ENCODE measurements at places on chromosomes 12 and 14. TPM values are rescaled to one million over a fixed set of nuclear protein-coding genes. Genes with fewer than 3 reads are reported as not detected.

DNA sequence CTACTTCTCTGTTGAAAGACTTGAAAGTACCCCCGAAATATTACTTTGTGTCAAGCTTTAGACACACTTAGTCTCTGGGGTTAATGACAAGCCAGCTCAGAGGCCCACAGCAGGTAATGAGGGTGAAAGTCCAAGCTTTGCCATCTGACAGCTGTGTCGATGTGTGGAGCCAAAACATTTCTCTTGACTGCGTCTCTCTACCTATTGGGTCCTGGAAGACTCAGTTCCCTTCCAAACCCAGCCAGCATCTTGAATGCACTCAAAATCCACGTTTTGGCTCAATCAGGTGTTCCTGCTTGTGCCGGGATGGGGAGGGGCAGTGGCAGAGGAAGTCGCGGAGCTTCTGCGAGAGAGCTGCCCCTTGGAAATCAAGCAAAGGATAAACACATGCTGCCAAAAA, 3.2 kb downstream of the PLXNC1 start:
- H3K4me1 ChIP-seq = peaks cover 19% of the 10 kb centered on the region
- peaks cover 8% of the 10 kb centered on the region for H3K27me3 ChIP-seq
- H3K4me3 ChIP-seq = no peak overlapping the region
- no peaks in the 10 kb centered on the region for H3K36me3 ChIP-seq

DNA sequence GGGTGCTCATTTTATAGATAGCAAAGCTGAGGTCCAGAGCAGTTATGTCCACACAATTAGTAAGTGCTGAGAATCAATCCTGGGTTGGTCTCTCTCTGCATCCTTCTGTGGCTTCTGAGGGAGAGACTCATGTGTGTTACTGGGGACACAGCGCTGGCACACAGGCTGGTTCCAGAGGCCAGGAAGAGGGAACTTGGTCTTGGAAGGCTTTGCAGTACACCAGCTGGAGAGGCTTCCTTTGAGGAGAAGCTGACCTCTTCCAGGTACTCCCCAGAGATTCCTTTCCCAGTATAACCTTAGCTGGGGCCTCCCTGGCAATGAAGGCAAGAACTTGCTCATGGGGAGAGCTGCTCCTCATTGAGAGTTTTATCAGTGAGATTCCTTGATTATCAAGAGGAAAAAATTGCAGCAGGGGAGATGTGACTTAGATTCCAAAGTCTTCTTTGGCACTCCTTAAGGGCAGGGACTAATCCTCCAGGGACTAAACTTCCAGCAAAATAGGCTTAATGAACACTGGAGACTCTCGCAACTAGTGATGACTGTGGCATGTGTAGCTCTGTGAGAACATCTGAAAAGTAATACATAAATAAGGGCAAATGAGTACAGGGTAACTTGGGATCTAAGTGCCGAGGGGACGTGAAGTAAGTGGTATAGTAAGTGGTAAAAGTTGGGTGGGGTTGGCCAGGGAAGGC, 13.9 kb upstream of the KRT80 start:
- H3K36me3 ChIP-seq = no peaks in the 10 kb centered on the region
- H3K4me1 ChIP-seq = peaks cover 5% of the 10 kb centered on the region
- no peak for DNase-seq
- no peak overlapping the region for H3K4me3 ChIP-seq
- peaks cover 24% of the 10 kb centered on the region for H3K27me3 ChIP-seq
- H3K27ac ChIP-seq = no peak overlapping the region

DNA sequence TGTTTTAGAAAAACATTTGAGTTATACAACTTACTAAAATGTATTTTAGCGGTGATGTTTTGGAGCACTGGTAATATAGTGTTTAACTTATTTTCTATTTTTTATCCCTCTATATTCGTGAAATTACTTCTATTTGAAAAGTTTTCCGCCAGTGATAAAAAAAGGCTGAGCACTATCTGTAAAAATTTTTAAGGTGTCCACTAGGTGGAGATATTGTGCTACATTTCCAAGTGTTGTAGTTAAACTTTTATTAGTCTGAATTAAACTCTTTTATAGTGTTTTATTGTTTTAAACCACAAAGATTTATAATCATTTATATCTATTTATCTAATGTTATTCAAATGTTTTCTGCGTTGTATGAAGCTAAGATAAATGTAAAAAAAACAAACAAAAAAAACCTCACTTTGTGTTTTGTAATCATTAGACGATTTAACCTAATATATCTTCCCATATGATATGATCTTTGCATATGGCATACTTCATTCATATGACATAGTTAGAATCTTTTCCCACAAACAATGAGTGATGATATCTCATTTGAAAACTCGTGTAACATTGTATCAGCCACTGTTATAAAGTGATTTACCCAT, 11.8 kb downstream of the ALG10B start:
- no peak overlapping the region for H3K27ac ChIP-seq
- H3K36me3 ChIP-seq = no peaks in the 10 kb centered on the region
- DNase-seq = no peak
- no peaks in the 10 kb centered on the region for H3K4me1 ChIP-seq

GRCh38 chr12:39592295-39592694, 27.3 kb downstream of the ABCD2 start:
- no peaks in the 10 kb centered on the region for H3K27me3 ChIP-seq
- H3K27ac ChIP-seq = no peak overlapping the region
- no peak overlapping the region for H3K4me3 ChIP-seq
- peaks cover 1% of the 10 kb centered on the region for H3K36me3 ChIP-seq
- DNase-seq = no peak

The BAG5 gene
- total RNA-seq = 23.2 TPM

- peak overlapping the region; percentile 42 for H3K27ac ChIP-seq
- H3K4me1 ChIP-seq = peaks cover 33% of the 10 kb centered on the region
- H3K27me3 ChIP-seq = peaks cover 38% of the 10 kb centered on the region
These were observed 752 bp downstream of the DACT1 start for GRCh38 chr14:58638231-58639197.

The BTG1 gene
- 137 TPM for total RNA-seq

DNA sequence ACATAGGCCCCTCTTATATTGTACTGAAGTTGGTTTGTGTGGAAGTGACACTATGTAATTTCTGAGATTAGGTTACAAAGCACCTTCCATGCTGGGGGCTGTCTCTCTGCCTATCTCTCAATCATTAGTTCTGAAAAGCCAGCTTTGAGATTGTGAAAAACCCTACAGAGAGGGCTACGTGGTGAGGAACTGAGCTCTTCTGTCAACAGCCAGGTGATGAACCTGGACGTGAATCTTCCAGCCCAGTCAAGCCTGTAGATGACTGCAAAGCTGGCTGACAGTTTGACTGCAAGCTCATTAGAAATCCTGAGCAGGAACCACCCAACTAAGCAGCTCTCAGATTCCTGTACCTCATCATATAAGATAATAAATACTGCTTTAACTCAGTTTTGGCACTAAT, 36.3 kb upstream of the BBS10 start:
- no peaks in the 10 kb centered on the region for H3K27me3 ChIP-seq
- DNase-seq = no peak
- no peak overlapping the region for H3K27ac ChIP-seq
- no peak overlapping the region for H3K4me3 ChIP-seq

The MSI1 gene
- total RNA-seq = 2.7 TPM

GRCh38 chr12:63816031-63816430, 28.5 kb upstream of the SRGAP1 start:
- DNase-seq = no peak
- peaks cover 11% of the 10 kb centered on the region for H3K4me1 ChIP-seq

DNA sequence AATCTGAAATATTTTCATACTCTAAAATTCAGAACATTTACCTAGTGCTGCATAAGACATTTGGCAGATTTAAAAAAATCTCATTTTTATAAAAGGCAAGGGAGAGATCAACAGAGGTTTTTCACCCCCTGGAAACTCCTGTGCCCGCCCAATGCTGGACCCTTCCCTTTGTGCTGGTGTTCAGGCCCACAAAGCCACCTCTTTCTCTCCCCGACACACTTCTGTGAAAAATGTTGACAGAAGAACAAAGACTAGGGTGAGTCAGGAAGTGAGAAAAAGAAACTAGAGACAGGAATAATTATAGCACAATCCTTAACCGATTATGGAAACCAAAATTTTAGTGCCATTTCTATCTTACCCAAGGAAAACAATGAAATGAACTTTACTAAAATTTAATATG, 197.7 kb upstream of the STXBP6 start:
- no peaks in the 10 kb centered on the region for H3K36me3 ChIP-seq
- H3K27ac ChIP-seq = no peak overlapping the region
- H3K4me3 ChIP-seq = no peak overlapping the region
- H3K27me3 ChIP-seq = no peaks in the 10 kb centered on the region
- no peaks in the 10 kb centered on the region for H3K4me1 ChIP-seq
- no peak for DNase-seq

GRCh38 chr12:64090047-64090446, 132.0 kb downstream of the KICS2 start:
- H3K4me3 ChIP-seq = no peak overlapping the region
- DNase-seq = no peak
- no peak overlapping the region for H3K27ac ChIP-seq

All from activated CD4-positive, alpha-beta memory T cell treated with anti-CD3 and anti-CD28 coated beads for 36 hours (primary cell).